ENCODE measurements at places on chromosomes 4 and X.

GRCh38 chrX:15947648-15948317 is 93.2 kb upstream of the AP1S2 start:
- DNase-seq: peak; percentile 20

DNA sequence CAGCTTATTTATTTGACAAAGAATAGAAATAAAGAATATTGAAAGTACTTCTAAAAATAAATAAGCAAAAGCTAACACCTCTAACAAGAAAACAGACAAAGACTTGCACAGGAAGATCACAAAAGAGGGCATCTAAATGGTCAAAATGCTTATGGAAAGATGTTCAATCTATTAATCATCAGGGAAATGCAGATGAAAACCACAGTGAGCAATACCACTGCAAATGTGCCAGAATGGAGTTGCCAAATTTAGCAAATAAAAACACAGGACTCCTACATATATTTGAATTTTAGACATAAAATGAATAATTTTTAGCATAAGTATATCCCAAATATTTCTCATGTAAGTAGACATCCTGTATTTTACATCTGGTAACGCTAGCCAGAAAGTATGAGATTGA is 56.1 kb upstream of the HPGD start:
- DNase-seq: peak; percentile 18

- no peak for DNase-seq
Observed at GRCh38 chr4:10101671-10102473, 14.7 kb downstream of the WDR1 start.

DNA sequence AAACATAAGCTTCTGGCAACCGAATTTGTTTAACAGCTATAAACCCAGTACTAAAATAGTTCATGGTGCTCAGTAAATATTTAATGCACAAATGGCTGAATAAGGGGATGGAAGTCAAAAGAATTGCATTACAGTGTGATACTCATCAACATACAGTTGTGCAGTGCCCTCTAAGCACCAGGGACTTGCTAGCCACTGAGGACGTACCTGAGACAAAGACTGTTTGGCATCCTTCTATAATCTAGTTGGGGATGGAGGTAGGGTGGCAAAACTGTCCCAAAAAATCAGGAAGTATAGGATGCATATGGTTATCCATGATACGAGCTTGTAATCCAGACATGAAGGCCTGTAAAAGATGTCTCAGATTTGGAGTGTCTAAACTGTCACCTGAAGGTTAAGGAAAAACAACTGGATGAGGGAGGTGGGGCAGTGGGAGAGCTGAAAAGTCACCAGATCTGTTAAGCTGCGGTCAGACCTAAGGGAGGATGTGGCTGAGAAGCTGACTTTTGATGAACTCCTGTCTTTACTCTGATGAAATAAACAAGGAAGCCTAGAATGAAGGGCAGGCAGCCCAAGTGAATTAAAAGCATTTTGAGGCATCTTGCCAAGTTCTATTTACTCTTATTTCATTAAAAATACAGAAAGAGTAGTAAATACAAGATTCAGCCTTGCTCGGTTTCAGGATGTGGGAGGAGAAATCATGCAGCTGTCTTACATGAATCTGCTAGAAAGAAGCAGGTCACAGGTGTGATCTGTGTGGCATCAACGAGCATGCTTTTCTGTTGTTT is 12.0 kb upstream of the CD38 start:
- DNase-seq: no peak

- no peak for DNase-seq
Observed at GRCh38 chr4:143046454-143046853, 138.3 kb upstream of the USP38 start.

GRCh38 chr4:147723326-147723725 is 8.6 kb upstream of the ARHGAP10 start:
- DNase-seq: no peak

GRCh38 chr4:184389978-184390900 is 84.1 kb downstream of the IRF2 start:
- no peak for DNase-seq

- DNase-seq: no peak
Observed at GRCh38 chr4:183443655-183444213, 702 bp upstream of the CDKN2AIP start.

- DNase-seq: no peak
Observed at GRCh38 chrX:43750248-43750676, 94.2 kb downstream of the MAOA start.

GRCh38 chr4:76485450-76485849 is 50.4 kb downstream of the SHROOM3 start:
- DNase-seq: no peak

GRCh38 chr4:118994030-118994429 is 105.4 kb downstream of the SYNPO2 start:
- no peak for DNase-seq

GRCh38 chrX:46179748-46180147 is 365.5 kb downstream of the ZNF674 start:
- no peak for DNase-seq

DNA sequence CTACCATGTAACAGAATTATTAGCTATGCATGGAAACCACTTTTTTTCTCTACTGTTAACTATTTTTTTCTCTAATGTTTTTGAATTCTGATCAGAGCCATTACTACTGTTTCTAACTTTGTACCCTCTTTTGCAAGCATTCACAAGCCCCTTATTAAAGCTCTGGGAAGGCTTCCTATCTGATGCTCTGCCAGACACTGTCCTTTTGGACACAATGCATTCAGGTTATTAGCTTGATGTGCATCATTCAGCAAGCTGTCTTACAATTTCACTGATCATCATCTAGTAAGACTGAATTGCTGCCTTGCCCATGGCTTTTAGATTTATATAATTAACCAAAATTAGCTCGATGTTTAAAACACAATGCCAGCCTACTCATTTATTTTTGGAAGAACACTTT is 155.1 kb downstream of the NR3C2 start:
- DNase-seq: no peak

DNA sequence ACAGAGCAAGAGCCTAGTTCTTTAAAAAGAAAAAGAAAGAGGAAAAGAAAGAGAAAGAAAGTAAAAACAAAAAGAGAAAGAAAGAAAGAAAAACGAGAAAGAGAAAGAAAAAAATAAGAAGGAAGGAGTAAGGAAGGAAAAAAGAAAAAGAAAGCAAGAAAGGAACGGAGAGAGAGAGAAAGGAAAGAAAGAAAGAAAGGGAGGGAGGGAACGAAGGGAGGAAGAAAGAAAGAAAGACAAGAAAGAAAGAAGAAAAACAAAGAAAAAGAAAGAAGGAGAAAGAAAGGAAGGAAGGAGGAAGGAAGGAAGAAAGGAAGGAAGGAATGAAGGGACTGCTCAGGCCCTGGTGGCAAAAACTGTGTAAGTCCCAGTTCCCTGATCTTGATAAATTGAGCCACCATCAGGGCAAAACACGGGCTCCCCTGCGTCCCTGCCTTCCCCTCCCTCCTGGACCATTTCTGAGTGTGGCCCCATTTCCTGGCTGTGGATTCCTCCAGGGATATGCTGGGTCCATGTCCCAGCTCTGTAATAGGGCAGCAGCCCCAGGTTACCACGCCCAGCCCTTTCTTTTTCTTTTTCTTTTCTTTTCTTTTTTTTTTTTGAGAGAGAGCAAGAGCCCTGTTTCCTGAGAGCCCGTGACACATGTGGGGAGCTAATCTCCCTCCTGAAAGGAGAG is 44.8 kb downstream of the SHOX start:
- no peak for DNase-seq

DNA sequence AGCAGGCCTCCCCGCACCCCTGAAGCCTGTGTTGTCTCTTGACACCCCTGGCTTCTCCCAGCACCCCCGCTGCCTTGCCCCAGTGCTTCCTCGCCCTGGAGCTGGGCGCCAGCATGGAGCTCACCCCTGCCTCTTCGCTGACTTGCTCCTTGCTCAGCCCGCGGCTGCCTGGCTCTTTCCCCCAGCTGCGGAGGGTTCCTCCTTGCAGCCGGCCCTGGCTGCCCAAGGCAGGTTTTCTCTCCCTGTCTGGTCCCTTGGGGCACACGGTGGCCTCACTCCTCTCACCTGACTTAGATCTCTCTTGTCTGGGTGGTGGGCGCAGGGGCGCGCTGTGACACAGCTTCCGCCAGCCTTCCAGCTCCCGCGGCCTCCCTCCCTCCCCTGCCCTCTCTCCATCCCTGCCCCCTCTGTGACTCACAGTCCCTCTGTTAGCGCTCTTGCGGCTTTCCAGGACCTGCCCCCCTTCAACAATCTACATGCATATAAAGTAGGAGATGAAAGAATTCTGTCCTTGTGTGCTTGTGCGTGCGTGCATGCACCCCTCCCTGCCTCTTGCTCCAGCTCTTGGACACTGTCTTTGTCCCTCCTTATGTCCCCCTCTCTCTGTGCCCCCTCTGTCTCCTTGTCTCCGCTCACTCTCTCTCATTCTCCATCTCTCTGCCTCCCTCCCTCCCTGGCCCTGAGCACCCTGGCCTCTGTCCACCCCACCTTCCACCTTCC is 2.2 kb downstream of the PLXNB3 start:
- peak; percentile 11 for DNase-seq

GRCh38 chr4:173398779-173399415 is at the start of gene SCRG1:
SCRG1 (minus strand) TSS chr4:173399116; CDS start chr4:173391414, 7,702 bp downstream.
- no peak for DNase-seq

- DNase-seq: no peak
Observed at GRCh38 chrX:16807548-16807947, 21.3 kb downstream of the TXLNG start.

GRCh38 chr4:150321113-150321512 is 242.9 kb downstream of the DCLK2 start:
- DNase-seq: no peak

GRCh38 chr4:169305651-169306050 is 34.9 kb upstream of the SH3RF1 start:
- no peak for DNase-seq

DNA sequence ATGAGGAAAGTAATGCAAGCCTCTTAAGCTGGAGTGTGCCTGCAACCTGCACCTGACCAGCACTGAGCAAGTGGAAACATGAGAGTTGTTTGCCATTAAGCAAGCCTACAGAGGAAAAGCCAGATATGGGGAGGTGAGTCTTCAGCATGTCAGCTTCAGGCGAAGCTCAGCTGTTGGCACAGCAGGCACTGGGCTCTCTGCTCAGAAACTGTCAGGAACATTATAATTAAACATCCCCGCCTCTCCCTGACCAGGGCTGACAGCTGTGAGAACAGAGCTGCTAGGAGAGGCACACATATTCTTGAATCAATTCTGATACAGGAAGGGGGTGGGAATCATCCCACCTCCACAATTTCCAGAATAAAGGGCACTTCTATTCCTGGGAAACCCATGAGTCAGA is 19.0 kb upstream of the DCX start:
- DNase-seq: no peak

DNA sequence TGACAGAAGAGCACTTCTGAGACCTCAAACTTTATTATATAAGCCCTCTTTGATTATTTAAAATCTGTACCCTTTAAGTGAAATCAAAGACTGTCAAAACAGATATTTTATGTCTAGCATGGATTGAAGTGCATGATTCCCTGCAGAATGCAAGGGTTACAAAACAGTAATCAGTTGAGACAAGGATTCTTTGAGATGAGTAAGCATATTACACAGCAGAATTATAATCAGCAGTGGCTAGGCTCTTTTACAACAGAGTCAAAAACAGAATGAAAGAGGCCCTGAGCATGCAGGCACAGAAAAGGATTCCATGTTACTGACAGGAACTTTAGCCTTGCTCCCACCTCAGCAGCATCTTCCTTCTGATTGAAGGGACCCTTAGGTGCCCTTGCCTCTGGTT is 487.9 kb upstream of the GALNT7 start:
- peak; percentile 8 for DNase-seq

DNA sequence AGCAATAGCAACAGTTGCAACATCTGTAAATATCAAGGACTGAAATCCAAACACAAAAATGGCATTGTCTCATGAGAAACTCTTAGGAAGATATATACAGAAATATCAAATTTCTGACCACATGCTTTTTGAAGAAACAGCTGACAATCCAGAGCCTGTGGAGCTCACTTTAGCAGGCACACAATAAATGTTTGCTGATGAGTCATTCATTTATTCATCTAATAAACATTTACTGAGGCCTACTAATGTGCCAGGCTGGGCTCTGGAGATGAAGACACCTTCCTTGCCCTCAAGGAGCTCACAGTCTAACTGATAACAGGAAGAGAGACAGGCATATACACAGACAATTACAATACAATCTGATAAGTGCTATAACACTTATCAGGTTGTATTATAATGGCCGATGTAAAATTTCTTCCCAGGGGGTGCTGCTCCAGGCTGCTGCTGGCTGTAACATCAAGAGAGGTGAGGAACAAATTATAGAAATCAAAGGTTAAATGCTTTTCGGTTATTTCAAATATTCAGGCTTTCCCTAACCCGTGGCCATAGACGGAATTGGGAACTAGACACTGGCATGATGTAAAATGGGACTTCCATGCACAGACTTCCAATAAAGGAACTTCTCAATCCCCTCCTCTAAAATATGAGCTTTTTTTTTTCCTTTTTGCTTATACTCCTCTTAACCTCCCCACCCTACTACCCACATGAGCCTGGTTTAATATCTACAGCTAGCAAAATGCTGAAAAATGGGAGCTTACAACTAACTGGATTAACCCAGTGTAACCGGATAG is 16.8 kb upstream of the ZCCHC13 start:
- DNase-seq: peak; percentile 9

GRCh38 chr4:152956650-152957436 is 20.7 kb downstream of the FHDC1 start:
- peak; percentile 61 for DNase-seq

DNA sequence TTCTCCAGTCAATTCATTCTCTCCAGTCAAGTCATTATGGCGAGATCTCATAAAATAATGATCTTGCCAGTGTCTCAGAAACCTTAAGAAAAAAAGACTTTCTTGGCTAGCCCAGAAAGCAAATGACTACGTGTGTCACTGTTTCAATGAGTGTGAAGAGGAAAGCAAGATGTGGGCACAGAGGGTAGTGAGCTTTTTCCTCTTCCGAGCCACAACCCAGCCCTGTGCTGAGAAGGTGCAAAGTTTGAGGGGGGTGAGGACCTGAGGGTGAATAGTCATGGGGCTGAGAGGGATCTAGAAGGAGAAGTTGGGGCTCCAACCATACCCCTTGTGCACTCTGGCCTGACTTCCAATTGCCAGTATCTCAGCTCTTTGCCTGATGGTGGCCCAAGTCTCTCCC is 85.6 kb upstream of the EGFL6 start:
- DNase-seq: no peak

- DNase-seq: no peak
Observed at GRCh38 chrX:136166221-136166855, 19.0 kb downstream of the FHL1 start.

- no peak for DNase-seq
Observed at GRCh38 chr4:165308166-165308565, 19.3 kb upstream of the MSMO1 start.

GRCh38 chr4:139239127-139239772 is 40.8 kb downstream of the MGARP start:
- no peak for DNase-seq

- no peak for DNase-seq
Observed at GRCh38 chrX:12898073-12898472, 8.3 kb upstream of the TLR8 start.

GRCh38 chr4:4859799-4860599 is 534 bp downstream of the MSX1 start:
- DNase-seq: no peak

DNA sequence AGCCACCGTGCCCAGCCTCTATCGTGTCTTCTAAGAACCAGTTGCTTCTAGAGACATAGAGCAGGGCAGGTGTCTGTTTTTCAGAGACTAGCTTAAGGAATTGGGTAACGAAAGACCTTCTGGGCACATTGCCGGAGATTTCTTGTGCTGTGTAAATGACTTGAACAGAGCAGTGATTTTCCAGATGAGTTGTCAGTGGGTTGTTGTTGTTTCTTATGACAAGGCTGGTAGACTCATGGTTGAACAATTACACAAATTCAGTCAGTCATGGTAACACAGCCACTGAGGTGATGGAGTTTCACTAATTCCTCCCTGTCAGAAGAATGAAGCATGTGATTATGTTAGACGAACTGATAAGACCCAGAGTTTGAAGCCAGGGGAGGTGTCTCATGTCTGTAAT is 20.5 kb upstream of the DDX3X start:
- DNase-seq: no peak

Measured in non-pigmented ciliary epithelial cell (primary cell).